Kidney epithelial cell (primary cell): ENCODE measurements at places on chromosomes 7 and 10. TPM values are rescaled to one million over a fixed set of nuclear protein-coding genes. Genes with fewer than 3 reads are reported as not detected.

TWIST1 gene
- 1.6 and 6.3 TPM in 2 replicates for total RNA-seq

FBXL13 gene
- total RNA-seq, result 3.1 and 3.6 TPM in 2 replicates

CALML3 gene
- total RNA-seq, result not detected in 2 replicates

GPNMB gene
- 33.5 and 36.1 TPM in 2 replicates for total RNA-seq

CAV1 gene
- total RNA-seq, result 15.8 and 19.4 TPM in 2 replicates

PIP gene
- total RNA-seq, result not detected in 2 replicates

JCAD gene
- 1.7 and 2.2 TPM in 2 replicates for total RNA-seq

CUL2 gene
- 24.9 and 33.8 TPM in 2 replicates for total RNA-seq

NAT16 gene
- total RNA-seq, result not detected in 2 replicates

SPDYE9 gene
- not detected in 2 replicates for total RNA-seq

TRIM74 gene
- 0.33 TPM in 1 of 2 replicates, not detected in the other for total RNA-seq

PNLIPRP2 gene
- not detected in 2 replicates for total RNA-seq

ACBD7 gene
- total RNA-seq, result 1.0 and 1.5 TPM in 2 replicates

MRC1 gene
- 0.07 and 0.29 TPM in 2 replicates for total RNA-seq

PRRT4 gene
- 0.07 TPM in 1 of 2 replicates, not detected in the other for total RNA-seq

BTBD16 gene
- 2.0 TPM in 1 of 2 replicates, not detected in the other for total RNA-seq

MCM10 gene
- 2.4 and 2.8 TPM in 2 replicates for total RNA-seq

CYTH3 gene
- total RNA-seq, result 24.9 and 44.8 TPM in 2 replicates

NMT2 gene
- total RNA-seq, result 8.0 and 11.2 TPM in 2 replicates

SLC18A3 gene
- total RNA-seq, result not detected in 2 replicates

IL6 gene
- 8.5 and 16.2 TPM in 2 replicates for total RNA-seq

NEBL gene
- total RNA-seq, result 6.9 and 8.9 TPM in 2 replicates

VAX1 gene
- total RNA-seq, result 0.08 TPM in 1 of 2 replicates, not detected in the other

NDUFA5 gene
- 31.6 and 42.2 TPM in 2 replicates for total RNA-seq

ITIH5 gene
- 0.82 and 1.5 TPM in 2 replicates for total RNA-seq

GFRA1 gene
- 1.6 and 1.7 TPM in 2 replicates for total RNA-seq

TDRD1 gene
- not detected in 2 replicates for total RNA-seq

CNPY1 gene
- total RNA-seq, result not detected in 2 replicates

TRIM56 gene
- total RNA-seq, result 15.8 and 16.7 TPM in 2 replicates

PRSS37 gene
- not detected in 2 replicates for total RNA-seq

C7orf33 gene
- total RNA-seq, result not detected in 2 replicates

ZNF488 gene
- 0.29 and 0.68 TPM in 2 replicates for total RNA-seq
